ENCODE measurements at places on chromosomes 3 and 15.

DNA sequence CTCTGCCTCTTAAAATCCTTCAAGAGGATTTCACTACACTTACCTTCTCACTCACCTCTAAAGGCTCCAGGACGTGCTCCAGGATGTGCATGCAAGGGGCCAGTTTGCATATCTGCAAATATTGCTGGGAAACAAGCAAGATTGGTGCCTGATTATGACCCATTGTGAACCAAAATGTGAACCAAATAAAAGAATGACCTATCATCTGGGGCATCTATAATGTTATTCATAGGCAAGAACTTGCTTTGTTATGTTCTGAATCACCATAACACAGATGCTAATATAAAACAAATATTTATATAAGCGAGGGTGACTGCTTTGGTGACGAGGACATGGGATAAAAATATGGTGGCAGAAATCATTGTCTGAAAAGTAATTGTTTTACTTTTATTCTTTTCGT, 5.5 kb downstream of the IL12A start:
- no peak for DNase-seq

GRCh38 chr3:53044371-53044710, 1.5 kb downstream of the SFMBT1 start:
- DNase-seq: no peak

DNA sequence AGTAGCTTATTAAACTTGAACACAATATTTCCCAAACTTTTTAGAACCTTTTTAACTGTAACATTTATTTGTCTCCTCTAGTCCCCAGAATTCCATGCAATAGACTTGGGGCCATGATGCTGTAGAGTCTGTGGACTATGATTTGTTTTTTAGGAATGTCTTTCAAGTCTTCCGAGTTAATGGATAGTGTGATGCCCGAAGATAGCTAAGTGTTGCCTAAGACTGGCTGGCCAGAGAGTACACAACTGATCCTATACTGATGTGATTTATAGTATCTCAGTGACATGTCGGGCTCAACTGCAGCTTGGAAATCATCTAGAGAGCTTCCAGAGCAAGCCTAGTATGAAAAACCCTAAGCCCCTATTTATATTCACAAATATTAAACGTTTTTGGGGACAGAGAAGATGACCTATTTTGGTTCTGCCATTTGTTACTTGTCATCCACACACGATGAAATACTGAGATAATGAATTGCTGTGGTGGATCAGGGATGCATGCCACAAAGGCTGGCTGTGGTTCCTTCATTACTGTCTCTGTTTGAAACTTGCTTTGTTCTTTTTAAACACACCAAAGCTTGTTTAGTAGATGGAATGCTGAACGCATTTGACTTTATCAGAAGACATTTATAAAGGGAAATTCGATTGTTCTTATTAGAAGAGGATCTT, 507.4 kb downstream of the TAFA4 start:
- DNase-seq: no peak

- DNase-seq: no peak
These were observed 15.8 kb downstream of the RBP1 start for GRCh38 chr3:139523718-139524117.

- no peak for DNase-seq
These were observed 17.1 kb upstream of the LZTFL1 start for GRCh38 chr3:45858809-45859543.

- DNase-seq: no peak
These were observed 19.4 kb upstream of the PLXNA1 start for GRCh38 chr3:126963261-126964190.

DNA sequence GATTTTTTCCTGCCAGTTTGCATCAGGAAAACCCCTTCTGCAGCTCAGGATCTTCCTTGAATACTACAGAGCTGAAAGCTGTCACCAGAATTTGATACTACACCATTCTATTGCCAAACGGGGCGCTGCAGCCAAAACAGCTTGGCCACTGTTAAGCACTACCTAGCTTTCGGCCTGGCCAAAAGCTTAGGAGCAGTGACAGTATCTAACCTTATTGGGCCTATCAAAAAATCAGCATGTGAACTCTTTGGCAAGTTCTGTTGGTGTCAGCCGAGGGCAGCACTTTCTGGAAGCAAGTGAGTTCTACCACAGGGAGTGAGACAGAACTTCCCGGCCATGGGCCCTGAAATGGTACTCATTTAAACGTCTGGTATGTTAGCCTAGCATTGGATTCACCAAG, 16.1 kb upstream of the GYG1 start:
- DNase-seq: no peak

DNA sequence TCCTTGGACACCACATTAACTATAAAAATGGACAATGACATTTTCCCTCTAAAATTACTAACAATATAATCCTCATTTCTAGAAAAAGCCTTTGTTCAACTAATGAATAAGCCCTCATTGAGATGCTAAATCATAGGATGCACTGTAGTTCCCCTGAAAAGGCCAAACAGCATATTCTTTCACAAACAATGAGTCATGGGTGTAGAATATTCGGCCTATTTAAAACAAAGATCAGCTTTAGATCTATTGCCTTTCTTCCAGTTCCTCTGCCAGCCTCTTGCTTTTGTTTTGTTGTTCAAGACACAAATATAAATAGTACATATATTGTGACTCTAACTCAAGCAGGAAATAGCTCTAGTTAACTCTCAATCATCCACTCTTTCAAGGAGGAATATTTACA, 82.5 kb downstream of the ADAM10 start:
- no peak for DNase-seq

- DNase-seq: no peak
These were observed 56.2 kb downstream of the SH3BP5 start for GRCh38 chr3:15276028-15276724.

Measured in cerebellar nuclear complex (tissue), 1 donor.